Muscle of arm (tissue), 14 donors: ENCODE measurements at places on chromosomes 12 and 14.

- no peak for DNase-seq
Measured at GRCh38 chr12:64631197-64631596, 20.9 kb downstream of the RASSF3 start.

GRCh38 chr12:27498149-27498548 is 25.9 kb upstream of the PPFIBP1 start:
- no peak for DNase-seq

GRCh38 chr12:31491841-31492598 is 98.9 kb downstream of the DENND5B start:
- no peak for DNase-seq

- DNase-seq = no peak
Measured at GRCh38 chr14:87000081-87000480, 992.9 kb downstream of the GALC start.

- DNase-seq = no peak
Measured at GRCh38 chr12:52391618-52392002, 6.2 kb upstream of the KRT84 start.

- DNase-seq = no peak
Measured at GRCh38 chr12:96106137-96106536, 70.8 kb upstream of the LTA4H start.

- no peak for DNase-seq
Measured at GRCh38 chr14:51929910-51930682, 59.2 kb upstream of the RTRAF start.

DNA sequence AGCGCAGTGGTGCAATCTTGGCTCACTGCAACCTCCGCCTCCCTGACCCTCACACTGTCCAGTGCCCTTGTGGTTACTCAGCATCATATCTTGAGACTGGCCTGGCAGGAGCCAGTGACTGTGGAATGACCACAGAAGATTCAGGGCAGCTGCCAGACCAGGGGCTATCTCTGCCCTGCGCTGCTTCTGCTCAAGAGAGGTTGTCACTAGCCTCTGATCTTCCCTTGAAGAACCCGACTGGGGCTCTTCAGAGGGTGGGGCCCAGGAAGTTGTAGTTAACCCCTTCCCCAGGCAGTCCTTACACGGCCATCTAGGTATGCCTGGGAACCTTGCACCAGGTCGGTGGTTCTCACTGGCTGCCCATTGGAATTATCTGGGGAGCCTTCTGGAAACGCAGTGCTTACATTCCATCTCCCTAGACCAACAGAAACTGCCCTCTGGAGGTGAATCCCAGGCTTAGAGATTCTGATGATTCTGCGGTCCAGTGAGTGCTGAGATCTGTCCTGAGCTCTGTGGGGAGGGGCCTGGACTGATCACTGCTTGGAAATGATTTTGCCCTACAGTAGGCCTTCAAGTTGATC is 41.4 kb downstream of the PLEKHG3 start:
- no peak for DNase-seq

- DNase-seq = no peak
Measured at GRCh38 chr12:64187794-64188193, 34.3 kb downstream of the KICS2 start.
